Right atrium auricular region (tissue), 2 donors: ENCODE measurements at places on chromosomes 7 and 10.

- no peak for DNase-seq
These were observed 69.0 kb upstream of the LRRC17 start for GRCh38 chr7:102843850-102844249.

- no peak for DNase-seq
These were observed 65.9 kb downstream of the CLIP2 start for GRCh38 chr7:74355091-74355490.

- no peak for DNase-seq
These were observed 199.7 kb upstream of the FRMD4A start for GRCh38 chr10:14530465-14530864.

DNA sequence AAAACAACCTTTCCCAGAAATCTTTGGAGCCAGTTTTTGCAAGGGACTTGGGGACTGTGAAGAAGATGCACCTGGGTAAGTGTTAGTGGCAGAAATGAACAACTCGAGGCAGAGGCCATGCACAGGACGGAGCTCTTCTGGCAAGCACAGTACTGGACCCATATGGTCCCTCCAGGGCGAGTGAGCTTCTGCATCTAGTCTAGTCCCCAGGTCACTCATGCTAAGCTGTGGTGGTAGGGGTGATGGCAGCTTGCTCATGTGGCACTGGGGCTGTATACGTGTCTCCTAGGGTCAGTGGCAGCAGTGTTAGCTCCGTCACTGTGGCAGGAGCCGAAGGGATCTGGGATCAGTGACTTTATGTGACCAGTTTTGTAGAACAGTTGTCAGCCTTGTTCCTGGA is 9.3 kb upstream of the LRRC61 start:
- no peak for DNase-seq

GRCh38 chr7:70504254-70504653 is 627.7 kb upstream of the GALNT17 start:
- no peak for DNase-seq

- DNase-seq, result no peak
These were observed 54.4 kb downstream of the PRKCQ start for GRCh38 chr10:6525599-6526165.

GRCh38 chr10:107269626-107270025 is 105.1 kb upstream of the SORCS1 start:
- DNase-seq, result no peak

DNA sequence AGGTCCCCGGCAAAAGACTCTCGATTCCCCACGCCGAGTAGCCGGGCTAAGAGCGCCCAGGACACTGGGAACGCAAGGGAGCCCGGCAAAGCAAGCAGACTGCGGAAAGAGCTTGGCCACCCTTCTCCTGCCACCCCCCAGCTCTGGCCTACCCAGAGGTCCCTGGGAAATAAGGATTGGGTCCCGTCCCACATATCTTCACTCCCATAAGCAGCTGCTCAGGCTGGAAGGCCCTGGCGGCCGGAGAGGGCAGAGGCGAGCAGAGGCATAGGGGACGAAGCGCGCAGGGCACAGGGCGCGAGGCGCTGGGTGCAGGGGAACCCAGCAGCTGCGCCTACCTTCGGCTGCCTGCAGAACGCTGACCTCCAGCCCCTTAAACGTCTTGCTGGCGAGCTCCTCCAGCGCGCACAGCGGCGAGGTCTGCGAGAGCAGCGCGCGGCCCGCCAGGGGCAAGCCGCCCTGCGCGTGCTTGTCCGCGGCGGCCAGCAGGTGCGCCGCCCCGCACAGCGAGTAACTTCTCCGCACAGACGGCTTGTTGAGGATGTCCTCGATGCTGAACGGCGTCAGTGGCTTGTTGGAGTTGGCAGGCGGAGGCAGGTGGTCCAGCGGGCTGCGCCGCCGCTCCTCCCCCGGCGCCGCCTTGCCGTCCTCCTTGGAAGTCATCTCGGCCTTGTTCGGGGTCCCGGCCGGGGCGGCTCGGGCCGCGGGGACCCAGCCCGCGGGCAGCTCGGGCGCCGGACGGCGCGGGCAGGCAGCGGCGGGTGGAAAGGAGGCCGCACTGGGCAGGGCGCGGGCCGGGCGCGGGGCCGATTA is 904 bp downstream of the LBX1 start:
- no peak for DNase-seq

- DNase-seq, result no peak
These were observed 441.8 kb downstream of the INHBA start for GRCh38 chr7:41261080-41261479.

DNA sequence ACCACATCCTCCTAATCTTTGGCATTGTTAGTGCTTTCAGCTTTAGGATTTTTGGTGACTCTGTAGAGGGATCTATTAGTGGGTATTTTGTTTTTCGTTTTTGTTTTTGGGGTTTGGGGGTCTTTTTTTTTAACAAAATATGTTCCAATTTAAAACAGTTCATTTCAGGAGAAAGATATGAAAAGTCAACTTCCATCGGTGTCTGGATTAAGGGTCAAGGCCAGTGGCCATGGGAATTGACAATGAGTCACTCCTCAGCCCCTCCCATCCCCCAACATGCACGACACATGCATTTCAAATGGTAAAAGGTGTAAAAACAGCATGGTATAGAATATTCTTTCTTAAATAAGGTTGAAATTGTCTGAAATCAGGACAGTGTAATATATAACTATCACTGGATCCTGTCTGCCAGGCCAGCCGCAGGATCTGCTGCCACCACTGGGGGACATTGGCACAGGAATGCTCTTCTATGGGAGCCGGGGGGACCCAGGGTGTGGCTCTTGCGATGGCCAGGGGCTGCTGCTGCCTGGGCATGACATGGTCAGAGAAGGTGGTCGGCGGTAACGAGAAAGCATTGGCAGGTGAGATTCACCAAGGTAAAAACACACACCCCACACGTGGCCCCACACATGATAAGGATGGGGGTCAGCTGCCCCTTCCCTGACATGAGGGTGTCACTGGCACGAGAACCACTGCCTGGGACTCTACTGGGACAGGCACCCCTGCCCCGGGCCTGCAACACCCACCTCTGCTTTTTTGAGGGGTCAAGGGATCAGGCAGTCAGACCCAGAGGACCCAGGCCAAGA is 126.2 kb upstream of the KCTD7 start:
- no peak for DNase-seq

DNA sequence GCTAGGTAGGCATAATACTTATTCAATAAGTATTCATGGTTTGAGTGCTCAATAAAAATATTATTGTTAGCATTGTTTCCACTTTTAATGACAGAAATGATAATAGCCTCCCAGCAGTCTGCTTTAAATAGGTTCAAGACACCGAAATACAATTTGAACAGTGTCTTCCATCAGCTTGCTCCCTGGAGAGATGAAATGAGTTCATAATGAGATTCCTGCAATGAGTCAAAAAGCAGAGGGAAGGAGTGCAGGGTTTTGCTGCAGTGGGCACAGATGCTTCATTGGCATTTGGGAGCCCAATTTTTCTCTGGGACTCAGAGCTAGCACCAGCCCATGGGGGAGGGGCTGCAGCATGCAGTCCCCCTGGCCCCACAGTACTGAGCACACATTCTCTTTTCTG is 32.6 kb upstream of the CHCHD3 start:
- DNase-seq, result no peak

- DNase-seq, result no peak
These were observed 20.3 kb upstream of the WNT8B start for GRCh38 chr10:100442548-100442947.

GRCh38 chr7:92622030-92622429 is 31.8 kb upstream of the FAM133B start:
- DNase-seq, result no peak

DNA sequence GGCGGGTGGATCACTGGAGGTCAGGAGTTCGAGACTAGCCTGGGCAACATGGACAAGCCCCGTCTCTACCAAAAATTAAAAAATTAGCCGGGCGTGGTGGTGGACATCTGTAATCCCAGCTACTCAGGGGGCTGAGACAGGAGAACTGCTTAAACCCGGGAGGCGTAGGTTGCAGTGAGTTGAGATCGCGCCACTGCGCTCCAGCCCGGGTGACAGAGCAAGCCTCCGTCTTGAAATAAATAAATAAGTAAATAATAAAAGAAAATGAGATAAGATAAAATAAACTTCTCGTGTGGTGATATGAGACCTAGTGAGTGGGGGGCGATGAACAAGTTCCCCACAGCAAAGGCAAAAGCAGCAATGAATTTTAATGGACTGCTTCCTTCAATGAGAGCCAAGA is 33.6 kb upstream of the LMTK2 start:
- DNase-seq, result no peak

- no peak for DNase-seq
These were observed 22.7 kb downstream of the KIAA1549 start for GRCh38 chr7:138958391-138958956.

DNA sequence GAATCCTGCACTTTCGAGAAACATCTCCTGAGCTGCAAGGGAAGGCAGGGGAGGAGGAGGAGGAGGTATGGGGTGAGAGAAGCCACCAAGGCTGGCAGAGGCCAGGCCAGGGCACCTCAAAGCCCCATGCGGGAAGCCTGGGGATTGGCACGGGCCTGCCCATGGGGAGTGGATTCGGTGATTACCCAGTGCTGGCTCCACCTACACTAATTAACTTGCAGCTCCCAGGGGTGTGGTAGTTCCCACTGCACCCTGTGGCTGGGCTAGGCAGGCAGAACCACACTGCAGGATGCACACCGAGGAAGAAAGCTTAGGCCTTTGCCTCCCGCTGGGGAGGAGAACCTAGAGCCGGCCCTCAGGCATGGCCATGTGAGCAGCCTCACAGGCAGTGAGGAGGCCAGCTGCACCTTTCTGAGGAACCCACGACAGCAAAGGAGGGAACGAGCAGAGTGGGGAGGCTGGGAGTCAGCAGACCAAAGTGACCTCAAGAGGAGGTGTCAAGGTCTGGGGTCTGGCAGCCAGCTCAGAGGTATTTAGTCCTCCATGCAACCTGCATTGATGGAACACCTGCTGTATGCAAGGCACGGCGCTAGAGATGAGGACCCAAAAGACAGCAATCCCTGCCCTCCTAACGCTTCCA is 27.2 kb downstream of the GRID1 start:
- DNase-seq, result no peak

DNA sequence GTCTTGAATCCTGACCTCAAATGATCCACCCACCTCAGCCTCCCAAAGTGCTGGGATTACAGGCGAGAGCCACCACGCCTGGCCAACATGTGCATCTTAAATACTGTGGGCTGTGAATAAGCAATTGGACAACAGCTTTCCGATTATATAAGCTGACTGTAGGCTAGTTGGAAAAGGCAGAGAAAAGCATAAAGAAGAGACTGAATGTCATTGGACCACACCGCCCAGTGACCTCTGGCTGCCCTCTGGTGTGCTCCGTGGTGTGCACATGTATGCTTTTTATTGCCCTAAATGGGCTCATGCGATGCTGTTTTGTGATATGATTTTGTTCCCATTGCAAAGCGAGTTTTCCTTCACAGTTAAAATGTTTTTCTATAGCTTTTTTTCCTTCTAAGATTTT is 15.4 kb upstream of the CSGALNACT2 start:
- DNase-seq, result no peak

DNA sequence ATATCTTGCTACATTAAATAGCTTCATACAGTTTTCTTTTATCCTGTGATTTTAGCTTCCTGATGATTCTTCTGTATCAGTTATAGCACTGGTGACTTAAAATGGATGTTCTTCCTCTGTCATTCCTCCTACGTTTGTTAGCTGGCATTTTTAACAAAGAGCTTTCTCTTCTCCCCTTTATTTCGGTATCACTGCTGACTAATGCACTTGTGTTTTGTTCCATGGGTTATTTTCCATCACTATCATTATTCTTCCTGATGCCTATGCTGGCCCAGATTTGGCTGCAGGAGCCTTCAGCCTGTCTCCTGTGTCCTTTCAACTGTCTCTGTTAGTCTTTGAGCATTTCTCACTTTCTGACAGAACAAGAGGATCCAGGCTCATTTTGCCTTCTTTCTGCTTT is 13.1 kb downstream of the BMS1 start:
- no peak for DNase-seq

- no peak for DNase-seq
These were observed 539.4 kb upstream of the MGMT start for GRCh38 chr10:128927497-128928161.

- peak; percentile 92 for DNase-seq
These were observed 34.5 kb downstream of the PPIF start for GRCh38 chr10:79381804-79382221.

DNA sequence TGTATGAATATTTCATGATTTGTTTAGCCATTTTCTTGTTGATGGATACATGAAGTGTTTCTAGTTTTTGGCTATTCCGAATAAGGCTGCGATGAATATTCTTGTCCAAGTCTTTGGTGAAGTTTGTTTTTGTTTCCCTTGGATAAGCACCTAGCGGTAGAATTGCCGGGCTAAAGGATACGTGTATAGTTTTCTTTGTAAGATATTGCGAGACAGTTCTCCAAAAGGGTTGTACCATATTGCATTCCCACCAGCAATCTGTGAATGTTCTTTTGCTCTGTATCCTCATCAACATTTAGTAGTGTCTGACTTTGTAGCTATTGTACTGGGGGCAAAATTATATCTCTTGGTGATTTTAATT is 142.6 kb downstream of the DOCK1 start:
- DNase-seq, result no peak

DNA sequence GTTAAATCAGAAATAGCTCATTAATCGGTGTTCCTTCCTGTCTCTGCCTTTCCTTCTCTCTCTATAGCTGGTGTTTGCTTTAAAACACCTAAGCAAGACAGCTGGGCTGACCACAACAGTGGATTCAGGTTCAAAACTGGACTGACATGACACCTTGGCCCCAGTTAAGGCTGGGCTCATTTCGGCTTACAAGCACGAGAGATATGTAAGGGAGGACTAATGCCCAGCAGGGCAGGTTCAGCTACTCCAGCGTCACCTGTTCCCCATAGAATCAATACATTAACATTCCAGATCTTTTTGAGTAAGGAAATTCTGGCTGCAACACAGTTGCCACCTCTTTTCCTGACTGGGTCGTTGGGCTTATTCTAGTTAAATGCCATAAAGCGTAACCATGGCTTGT is 323.0 kb upstream of the AOAH start:
- DNase-seq, result no peak

GRCh38 chr10:101967713-101968112 is 88.3 kb downstream of the ARMH3 start:
- no peak for DNase-seq

DNA sequence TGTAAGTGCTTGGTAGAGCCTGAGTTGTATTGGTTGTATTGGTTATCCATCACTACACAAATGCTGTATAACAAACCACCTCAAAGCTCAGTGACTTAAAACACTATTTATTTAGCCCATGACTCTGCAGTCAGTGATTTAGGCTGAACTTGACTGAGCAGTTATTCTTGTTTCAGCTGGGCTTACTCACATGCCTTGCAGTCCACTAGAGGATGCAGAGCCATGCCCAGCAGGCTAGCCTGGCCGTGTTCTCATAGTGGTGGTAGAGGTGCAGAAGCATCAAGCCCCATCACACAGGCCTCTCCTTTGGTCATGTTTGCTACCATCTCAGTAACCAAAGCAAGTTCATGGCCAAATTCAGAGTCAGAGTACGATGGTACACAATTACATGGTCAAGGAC is 43.9 kb downstream of the LUC7L2 start:
- DNase-seq, result no peak

- DNase-seq, result no peak
These were observed 250.3 kb downstream of the STK31 start for GRCh38 chr7:23960361-23960760.

DNA sequence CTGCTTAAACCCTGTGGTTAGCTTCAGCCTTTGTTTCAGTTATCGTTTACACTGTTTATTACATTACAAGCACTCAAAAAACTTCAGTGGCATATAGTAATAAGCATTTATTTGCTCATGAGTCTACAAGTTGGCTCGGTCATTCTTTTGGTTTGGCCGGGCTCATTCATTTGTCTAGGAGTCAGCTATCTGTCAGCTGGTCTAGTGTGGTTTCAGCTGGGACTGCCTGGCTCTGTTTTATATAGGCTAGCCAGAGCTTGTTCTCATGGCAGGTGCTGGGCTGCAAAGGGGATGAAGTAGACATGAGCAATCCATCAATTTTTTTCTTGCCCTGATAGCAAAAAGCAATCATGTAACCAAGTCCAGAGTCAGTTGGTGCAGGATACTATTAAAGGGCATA is 103.6 kb downstream of the MKLN1 start:
- DNase-seq, result no peak
